NCI-H1436 treated with DMSO at 0.1 percent for 48 hours (cell line): ENCODE measurements at places on chromosomes 2 and 18.

- DNase-seq, result no peak
These were observed 154.8 kb downstream of the COL6A3 start for GRCh38 chr2:237259201-237259600.

- DNase-seq, result no peak
These were observed 4.0 kb downstream of the NRXN1 start for GRCh38 chr2:51027968-51028367.

- DNase-seq, result no peak
These were observed 123.1 kb downstream of the PRPF40A start for GRCh38 chr2:152594022-152594766.

- no peak for DNase-seq
These were observed 42.2 kb downstream of the RAD51AP2 start for GRCh38 chr2:17476064-17476463.

DNA sequence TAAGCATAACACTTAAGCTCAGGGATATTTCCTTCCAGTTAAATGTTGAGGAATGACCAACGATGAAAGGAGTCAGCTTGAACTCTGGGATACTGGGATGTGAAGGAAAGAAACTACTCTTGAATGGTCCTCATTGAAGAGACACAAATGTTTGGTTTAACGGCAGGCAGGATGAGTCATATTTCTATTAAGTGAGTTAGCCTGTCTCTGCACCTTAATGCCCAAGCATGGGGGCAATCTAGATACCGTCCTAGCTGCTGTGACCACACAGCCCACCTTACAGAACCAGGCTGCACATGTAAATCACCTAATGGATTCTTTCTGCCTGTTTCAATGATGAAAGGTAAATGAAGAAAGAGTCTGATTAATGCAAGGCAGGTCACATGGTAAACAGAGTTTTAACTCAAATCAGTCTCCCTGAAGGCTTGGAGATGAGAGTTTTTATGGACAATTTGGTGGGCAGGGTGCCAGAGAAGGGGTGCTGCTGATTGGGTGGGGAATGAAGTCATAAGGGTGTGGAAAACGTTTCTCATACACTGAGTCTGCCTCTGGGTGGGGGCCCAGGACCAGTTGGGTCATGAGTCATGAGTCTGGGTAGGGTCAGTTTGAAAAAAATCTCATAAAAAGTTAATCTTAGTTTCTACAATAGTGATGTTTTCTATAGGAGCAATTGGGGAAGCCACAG is 144.6 kb upstream of the MMADHC start:
- DNase-seq, result no peak

- no peak for DNase-seq
These were observed 17.0 kb downstream of the TOGARAM2 start for GRCh38 chr2:28997847-28998735.

GRCh38 chr2:72722492-72723070 is 103.3 kb downstream of the EXOC6B start:
- no peak for DNase-seq

- DNase-seq, result no peak
These were observed 220.8 kb downstream of the ALK start for GRCh38 chr2:29700560-29700959.

- DNase-seq, result no peak
These were observed 170.7 kb downstream of the TMEM182 start for GRCh38 chr2:102932501-102932900.

- no peak for DNase-seq
These were observed 121.8 kb downstream of the ALK start for GRCh38 chr2:29799628-29800027.

- no peak for DNase-seq
These were observed 866.3 kb upstream of the KLHL29 start for GRCh38 chr2:22518641-22519040.

DNA sequence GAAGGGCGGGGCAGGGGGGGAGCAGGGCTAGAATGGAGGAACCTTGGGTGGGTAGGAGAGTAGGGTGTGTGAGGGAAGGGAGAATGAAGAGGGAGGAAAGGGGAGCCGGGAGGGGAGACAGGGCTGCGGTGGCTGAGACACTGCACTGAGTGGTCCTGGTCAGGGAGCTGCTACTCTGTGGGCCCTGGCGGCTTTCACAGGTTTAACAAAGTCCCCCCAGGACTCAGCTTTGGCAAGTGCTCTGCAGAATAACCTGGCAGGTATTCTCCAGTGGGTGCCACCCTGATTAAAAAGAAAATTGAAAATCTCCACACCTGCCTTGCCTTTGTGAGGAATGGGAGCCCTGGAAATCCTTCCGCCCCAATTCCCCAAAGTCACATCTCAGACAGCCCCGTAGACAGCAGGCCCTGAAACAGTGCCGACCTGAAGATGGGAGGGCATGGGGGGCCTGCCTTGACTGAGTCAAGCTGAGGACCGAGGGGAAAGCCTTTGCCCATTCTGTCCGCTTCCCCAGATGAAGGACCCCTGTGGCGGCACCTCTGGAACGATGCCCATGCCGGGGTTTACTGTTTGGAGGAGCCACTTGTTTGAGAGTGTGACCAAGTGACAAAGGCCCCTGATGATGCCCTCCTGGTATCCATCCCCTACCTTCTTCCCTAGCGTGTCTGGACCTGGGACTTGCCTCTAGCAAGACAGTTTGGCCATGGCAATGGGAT is 43.6 kb upstream of the OTOS start:
- no peak for DNase-seq

- no peak for DNase-seq
These were observed 69.6 kb upstream of the DNMT3A start for GRCh38 chr2:25411281-25411680.

- no peak for DNase-seq
These were observed 57.2 kb downstream of the CYBRD1 start for GRCh38 chr2:171579481-171579880.

DNA sequence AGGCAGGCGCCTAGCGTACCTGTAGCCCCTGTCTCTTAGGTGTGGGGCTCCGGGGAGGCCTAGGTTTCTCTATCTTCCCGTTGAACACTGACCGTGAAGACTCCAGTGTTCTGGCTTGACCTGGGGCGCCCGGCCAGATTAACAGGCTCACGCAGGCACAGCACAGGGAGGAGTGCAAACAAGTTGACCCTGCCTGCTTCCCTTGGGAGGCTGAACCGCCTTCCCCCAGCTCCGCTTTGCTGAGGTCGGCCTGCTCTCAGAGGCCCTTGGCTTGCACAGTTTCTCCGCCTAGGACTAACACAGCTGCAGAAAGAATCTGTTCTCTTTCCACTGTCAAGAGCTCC is 567 bp downstream of the PCYOX1 start:
- no peak for DNase-seq

- DNase-seq, result no peak
These were observed 208.0 kb downstream of the TFCP2L1 start for GRCh38 chr2:121076885-121077549.

DNA sequence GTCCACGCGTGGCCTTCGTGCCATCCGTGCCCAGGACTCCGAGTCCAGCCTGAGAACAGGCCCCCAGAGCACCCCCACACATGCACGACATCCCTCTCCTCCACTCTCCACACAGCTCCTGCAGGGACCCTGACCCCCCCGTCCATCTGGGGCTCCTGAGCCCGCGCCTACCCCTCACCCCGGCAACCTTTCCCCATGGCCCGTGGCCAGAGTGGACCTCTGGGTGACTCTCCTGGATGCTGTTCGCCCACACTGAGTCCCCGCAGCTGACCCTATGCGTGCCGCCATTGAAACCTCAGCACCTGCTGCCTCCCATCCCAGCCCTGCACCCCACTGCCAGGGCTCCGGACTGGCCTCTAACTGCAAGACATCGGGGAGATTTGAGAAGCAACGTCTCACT is 132.0 kb upstream of the PXDN start:
- DNase-seq, result no peak

GRCh38 chr2:22842205-22842869 is 542.6 kb upstream of the KLHL29 start:
- DNase-seq, result no peak

DNA sequence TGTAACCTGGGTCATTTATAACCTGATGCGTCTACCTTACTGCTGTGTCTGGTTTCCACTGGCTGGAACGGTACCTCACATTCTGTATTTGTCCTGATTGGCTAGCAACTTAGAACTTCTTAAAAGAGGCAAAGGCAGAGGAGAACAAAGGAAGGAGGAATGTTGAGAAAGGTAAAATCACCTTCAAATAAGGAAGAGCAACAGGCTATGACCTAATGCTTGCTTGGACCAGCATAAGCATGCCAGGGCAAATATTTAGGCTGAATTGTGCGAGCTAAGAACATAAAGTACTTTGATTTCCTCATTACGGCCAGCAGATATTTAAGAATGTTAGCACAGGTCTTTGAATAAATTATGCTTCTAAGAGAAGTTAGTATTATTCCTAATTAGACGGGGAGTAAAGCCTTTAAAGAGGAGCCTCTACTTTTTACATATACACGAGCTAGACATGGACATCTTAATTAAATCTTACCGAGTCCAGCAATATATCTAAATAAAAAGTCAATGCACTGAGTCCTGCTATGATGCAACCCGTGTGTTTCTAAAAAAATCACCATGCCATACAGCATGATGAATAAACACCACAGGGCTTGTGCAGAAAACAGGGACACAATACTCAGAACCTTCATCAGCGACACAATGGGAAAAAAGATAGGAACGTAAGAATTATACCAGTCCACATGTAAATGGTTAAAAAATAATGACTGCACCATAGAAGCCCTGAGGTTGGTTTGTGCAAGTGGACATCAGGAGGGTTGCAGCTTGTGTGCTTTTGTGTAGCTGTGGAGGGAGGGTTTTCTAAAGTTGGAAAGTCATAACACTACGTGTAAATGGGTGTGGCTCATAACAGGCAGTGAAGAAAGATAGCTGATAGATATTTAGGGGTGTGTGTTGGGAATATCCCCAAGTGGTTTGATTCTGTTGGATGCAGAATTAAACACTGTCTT is 14.2 kb downstream of the SEPTIN2 start:
- DNase-seq, result no peak

DNA sequence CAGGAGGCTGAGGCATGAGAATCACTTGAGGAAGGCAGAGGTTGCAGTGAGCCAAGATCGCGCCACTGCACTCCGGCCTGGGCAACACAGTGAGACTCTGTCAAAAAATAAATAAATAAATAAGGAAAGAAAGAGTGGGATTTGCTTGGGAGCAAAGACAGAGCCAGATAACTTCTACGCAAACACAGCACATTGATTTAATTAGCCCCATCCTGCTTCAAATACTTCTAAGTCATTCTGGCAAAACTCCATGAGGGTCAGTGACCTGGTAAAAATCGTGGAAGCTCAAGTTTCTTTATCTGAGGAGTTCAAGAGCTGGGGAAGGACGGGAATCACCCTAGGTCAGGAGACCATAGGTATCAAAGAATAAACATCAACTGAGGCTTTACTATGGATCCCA is 70.6 kb upstream of the TCF7L1 start:
- no peak for DNase-seq

GRCh38 chr2:33412920-33413319 is 63.5 kb upstream of the RASGRP3 start:
- no peak for DNase-seq

DNA sequence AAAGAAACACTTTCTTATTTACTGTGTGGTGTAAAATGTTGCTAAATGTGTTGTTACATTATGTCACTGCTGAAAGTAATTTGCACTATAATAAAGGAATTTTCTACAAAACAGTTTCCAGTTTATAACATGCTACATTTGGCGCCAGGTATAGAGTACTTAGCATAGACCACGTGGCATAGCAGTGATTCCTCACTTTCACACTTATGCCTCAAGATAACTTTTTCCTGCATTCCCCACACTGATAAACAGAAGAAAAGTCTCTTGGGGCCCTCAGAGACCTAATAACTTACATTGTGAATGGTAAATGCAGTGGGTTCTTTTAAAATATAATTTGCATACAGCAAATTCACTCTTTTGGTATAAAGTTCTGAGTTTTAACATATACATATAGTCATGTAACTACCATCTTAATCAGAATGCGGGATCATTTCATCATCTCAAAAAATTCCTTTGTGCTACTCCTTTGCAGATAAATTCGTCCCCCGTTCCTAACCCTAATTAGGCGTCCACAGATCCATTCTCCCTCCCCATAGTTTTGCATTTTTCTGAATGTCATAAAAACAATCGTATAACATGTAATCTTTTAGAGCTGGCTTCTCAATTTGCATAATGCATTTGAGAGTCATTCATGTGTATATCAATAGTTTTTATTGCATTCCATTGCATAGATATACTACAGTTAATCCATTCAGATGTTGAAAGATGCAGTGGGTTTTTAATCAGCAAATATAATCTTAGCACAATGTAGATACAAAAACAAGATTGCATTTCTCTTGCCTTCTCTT is 7.5 kb downstream of the LGALSL start:
- DNase-seq, result no peak

DNA sequence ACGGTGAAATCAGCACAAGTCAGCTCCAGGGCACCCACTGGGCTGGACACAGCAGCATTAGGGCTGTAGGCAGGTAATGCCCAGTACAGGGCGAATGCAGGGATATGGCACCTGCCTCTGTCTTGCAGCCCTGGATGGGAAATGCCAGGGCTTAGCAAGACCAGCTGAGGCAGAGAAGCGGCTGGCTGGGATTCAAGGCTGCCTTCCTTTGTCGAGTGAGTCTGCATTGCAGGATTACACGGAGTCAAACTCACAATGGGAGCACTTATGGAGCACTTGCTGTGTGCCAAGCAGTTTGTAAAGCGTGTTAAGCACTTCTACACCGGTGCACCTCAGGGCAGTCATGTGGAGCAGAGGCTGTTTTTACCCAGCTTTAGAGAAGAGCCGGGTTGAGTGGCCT is 87.3 kb upstream of the HDAC4 start:
- no peak for DNase-seq

DNA sequence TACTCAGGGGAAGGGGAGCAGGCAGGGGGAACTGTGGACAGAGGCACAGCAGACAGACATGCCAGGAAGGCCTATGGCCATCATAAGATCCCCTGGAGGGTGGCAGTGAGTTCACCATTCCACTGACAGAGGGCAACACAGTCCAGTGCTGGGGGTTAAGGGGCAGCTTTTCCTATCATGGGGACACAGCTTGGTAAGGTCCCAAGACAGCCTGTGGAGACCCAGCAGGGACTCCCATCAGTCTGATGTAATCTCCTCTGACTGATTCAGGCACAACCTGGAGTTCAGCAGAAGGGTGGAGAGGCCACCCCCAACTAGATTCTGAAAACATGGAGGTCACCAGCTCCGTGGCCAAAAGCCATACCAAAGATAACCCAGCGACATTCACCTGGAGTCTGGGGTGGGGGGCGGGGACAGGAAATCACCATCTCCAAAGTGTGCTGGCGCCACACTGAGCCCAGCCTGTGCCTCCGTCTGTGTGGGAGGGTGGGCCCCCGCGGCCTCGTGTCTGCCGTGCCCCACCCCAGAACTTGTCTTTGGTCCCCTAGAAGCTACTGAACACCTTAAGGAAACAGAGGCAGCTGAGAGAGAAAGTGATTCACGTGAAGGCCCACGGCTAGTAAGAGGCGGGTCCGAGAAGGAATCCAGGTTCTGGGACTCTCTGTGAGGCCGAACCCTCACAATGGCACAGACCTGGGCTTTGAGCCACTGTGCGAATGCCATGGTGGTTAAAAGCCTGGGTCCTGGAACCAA is 28.6 kb downstream of the DNMT3A start:
- DNase-seq, result no peak

GRCh38 chr2:151344906-151345305 is 12.5 kb upstream of the TNFAIP6 start:
- no peak for DNase-seq

GRCh38 chr2:152655880-152656279 is 61.4 kb downstream of the PRPF40A start:
- DNase-seq, result no peak
